NAMALWA (cell line): ENCODE measurements at places on chromosomes 1 and 21.

DNA sequence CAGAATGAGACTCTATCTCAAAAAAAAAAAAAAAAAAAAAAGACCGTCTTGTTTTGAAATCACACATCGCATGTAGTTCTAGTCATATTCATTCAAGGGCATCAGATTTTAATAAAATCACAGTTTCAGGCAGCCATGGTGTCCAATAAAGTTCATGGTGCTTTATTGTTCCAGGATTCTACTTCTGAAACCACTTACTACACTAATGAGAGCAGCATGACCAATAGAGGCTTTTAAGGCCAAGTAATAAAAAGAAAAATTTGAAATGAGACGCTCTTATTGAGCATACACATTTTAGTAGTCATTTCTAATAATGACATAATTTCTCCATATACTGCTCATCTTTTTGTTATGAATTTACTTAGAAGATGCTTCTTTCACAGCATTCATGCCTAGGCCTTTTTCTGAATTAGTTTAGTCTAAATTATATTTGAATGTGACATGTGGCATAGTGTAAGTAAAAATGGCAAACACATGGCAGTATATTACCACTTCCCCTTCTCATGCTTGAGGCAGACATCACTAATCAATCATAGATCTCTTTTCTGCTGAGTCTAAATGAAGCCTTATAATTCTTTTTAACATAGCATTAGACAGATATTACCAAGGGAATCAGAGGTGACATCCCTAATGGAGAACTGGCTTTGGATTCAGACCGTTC lies 18.5 kb downstream of the NTMT2 start:
- peak; percentile 18 for DNase-seq

DNA sequence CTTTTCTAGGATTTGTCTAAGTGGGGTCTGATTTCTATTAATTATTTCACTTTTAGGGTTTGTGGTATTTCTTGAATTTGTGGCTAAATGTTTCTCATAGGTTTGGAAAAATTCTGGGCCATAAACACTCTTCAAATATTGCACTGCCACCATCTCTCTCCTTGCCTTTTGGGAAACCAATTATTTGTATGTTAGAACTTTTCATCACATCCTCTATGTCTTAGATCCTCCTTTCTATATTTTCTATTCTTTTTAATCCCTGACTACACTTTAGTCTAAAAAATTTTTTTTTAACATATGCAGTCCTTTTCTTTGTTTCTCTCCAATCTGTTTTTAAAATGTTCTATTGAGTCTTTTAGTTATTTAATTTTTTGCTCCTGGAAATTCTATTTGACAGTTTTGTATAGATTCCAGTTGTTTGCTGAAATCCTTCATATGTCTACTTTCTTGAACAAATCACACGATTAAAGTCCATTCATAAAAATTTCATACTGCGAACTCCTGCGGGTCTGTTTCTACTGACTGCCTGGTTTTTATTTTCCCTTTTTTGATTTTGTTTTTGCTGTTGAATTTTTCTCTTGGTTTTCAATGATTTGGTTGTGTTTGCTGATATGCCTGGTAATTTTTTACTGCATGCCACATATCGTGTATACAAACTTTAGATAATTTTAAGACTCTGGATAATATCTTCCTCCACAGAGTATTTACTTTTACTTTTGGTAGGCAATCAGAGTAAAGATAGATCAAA lies 143.1 kb downstream of the COQ8A start:
- DNase-seq: no peak

- DNase-seq: no peak
These were observed 332.2 kb downstream of the CHRM3 start for GRCh38 chr1:239718571-239718970.

GRCh38 chr1:107930292-107930691 lies 34.7 kb downstream of the VAV3 start:
- DNase-seq: no peak

- no peak for DNase-seq
These were observed 30.5 kb upstream of the NTNG1 start for GRCh38 chr1:107110326-107110725.

DNA sequence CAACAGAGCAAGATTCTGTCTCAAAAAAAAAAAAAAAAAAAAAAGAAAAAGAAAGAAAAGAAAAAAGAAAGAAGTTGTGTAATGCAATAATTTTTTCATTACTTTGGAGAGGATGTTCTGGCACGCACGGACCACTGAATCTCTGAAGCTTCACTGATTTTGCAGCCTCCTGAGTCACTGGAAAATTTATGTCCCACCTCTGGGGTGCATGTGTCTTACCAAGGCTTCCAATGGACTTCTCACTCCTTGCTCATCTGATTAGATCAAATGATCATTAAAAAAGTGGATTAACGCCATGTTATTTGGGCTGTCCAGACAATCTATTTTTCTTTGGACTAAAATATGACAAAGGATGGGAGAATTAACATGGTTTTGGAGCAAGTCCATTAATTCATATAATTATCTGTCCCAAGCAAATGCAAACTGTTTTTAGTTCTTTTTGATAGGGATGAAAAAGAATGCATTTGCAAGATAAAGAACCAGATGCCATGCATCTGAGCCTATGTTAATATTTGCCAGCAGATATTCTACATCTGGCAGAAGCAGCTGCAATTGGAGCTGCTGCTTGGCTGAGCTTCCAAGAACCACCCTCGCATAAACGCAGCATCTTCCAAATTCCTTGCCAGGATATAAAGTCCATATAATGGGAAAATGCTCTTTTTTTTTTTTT lies 10.1 kb upstream of the MAP1LC3C start:
- no peak for DNase-seq

DNA sequence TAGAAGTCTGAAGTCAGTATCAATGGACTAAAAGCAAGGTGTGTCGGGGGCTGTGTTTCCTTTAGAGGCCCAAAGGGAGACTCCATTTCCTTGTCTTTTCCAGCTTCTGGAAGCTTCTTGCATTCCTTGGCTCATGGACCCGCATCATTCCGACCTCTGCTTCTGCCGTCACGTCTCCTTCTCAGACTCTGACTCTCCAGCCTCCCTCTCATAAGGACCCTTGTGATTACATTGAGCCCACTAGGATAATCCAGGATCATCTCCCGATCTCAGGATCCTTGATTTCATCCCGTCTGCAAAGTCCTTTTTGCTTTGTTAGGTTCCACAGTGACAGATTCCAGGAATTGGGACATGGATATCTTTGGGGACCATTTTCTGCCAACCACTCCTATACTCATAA lies 265.8 kb upstream of the CSF3R start:
- no peak for DNase-seq

DNA sequence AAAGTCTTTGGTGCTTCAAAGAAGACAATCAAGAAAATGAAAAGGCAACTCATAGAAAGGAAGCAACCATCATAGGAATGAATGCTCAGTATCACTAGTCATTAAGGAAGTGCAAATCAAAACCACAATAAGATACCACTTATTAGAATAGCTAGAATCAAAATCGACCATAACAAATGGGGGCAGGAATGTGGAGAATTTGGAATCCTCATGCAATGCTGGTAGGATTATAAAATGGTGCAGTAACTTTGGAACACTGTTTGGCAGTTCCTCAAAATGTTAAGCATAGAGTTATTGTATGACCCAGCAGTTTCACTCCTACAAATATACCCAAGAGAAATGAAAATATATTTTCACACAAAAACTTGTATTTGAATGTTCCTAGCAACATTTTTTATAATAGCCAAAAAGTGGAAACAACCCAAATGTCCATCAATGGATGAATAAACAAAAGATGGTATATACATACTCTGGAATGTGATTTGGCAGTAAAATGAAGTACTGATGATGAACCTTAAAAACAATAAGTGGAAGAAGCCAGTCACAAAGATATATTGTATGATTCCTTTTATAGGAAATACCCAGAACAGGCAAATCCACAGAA lies 105.6 kb downstream of the MIS18A start:
- DNase-seq: no peak

DNA sequence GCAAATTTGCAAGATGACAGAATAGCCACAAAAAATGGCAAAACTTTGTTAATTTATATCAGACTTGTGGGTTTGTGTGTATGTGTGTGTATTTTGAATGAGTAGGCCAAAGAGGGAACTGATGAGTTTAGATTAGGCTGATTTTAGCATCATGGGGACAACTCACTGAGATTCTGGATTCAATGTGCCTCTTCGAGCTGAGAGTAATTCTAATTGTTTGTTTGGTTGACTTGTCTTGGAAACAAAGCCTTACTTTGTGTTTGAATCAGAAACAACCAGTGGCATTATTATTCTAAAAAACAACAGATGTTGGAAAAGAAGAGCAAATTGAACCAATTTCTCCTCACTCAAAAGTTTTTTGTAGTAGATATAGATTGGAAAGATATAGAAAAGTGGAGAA lies 40.5 kb upstream of the C21orf91 start:
- no peak for DNase-seq
